ENCODE measurements at places on chromosomes 11 and 22.
A peak's percentile ranks its signal among the peaks of the same experiment; 100 is the strongest.

GRCh38 chr11:1467270-1467669 is 19.3 kb downstream of the MOB2 start:
- no peak for DNase-seq

DNA sequence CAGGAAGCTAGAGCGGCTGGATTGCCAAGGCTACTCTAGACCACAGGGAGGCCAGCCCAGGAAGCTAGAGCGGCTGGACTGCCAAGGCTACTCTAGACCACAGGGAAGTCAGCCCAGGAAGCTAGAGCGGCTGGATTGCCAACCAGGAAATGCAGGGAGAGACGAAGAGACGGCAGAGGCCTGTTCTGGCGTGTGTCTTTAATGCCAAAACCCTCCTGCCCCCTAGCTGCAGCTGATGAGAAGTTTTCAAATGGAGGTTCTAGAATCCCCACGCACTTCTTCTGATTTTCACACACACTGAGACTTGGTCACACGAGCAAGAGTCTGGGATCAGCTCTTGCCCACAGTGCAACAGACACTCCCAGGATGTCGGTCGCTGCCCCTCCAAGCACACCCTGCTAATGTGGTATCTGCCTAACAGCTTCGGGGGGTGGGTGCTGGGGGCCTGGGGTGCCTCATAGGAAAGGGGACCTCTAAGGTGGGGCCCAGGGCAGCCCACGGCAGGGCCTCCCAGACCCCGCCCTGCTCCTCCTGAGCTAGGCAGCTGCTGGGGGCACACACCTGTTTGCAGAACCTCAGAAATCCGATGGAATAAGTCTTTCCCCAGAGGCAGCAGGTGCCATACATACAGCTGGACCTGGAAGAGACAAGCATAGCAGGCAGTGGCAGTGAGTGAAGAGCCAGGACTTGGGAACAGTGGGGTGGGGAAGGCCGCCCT is 28.5 kb downstream of the MAFF start:
- DNase-seq: no peak

- DNase-seq: no peak
Measured at GRCh38 chr11:79196950-79197349, 243.9 kb downstream of the TENM4 start.

DNA sequence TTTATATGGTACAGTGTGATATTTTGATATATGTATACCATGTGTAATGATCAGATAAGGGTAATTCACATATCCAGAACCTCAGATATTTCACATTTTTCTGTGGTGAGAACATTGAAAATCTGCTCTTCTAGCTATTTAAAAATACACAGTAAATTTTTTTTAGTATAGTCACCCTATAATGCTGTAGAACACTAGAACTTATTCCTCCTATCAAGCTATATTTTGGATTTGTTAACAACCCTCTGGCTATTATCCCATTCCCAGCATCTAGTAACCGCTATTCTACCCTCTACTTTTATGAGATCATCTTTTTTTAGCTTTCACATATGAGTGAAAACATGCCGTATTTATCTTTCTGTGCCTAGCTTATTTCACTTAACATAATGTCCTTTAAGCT is 65.5 kb upstream of the SYT9 start:
- no peak for DNase-seq

GRCh38 chr22:19382240-19382639 is 49.3 kb downstream of the HIRA start:
- DNase-seq: no peak

DNA sequence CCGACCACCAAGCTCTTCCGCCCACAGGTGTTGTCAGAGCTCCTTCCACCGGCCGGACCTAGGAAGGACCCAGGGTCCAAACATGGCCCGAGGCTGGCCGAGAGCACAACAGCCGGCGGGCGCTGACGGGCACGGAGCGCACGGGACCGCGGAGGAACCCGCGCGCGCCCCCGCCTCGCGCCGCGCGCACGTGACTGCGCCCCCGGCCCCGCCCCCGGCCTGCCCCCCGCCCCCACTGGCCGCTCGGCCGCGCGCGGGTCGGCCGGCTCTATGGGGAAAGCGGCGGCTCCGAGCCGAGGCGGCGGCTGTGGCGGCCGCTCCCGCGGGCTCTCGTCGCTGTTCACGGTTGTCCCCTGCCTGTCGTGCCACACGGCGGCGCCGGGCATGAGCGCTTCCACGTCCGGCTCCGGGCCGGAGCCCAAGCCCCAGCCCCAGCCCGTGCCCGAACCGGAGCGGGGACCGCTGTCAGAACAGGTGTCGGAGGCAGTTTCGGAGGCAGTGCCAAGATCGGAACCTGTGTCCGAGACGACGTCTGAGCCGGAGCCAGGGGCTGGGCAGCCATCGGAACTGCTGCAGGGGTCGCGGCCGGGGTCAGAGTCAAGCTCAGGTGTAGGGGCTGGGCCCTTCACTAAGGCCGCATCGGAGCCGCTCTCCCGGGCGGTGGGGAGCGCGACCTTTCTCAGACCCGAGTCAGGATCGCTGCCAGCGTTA is at the start of gene OSBP2:
OSBP2 (plus strand) TSS at position 235 of the 711 bp plus-strand sequence; CDS start at position 271, 36 bp downstream.
- peak; percentile 81 for DNase-seq
